ENCODE measurements at places on chromosomes 2 and 18.
A peak's percentile ranks its signal among the peaks of the same experiment; 100 is the strongest.

DNA sequence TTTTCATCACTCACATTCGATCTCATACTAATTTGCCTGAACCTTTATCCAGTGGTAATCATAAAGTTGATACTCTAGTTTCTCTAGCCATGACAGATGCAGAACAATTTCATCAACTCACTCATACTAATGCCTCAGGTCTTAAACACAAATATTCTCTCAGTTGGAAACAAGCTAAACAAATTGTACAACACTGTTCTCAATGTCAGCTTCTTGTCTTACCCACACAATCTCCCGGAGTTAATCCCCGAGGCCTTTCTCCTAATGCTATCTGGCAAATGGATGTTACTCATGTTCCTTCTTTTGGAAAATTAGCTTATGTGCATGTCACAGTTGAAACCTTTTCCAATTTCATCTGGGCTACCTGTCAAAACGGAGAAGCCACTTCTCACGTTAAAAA, 11.5 kb upstream of the CNOT11 start:
- DNase-seq: no peak

GRCh38 chr18:74672371-74672770, 74.7 kb downstream of the ZNF407 start:
- no peak for DNase-seq

GRCh38 chr2:69608109-69608508, 35.4 kb downstream of the AAK1 start:
- no peak for DNase-seq

DNA sequence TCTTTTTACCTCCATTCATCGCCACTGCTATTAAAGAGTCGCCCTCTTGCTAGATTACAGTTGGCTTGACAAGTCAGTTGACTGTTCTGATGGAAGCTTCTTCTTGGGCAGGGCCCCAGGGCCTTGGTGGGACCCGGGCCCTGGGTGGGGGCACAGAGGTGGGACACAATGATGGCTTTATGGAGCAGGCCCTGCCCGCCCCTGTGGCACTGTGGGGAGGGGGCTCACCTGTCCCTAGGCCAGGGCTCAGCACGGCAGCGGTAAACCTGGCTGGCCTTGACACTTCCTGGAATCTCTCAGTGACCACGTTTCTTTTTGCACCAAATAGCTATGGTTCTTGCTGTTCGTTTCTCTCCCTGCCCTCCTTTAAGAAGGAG, 4.9 kb upstream of the HS6ST1 start:
- DNase-seq: no peak

GRCh38 chr2:212073360-212073759, 465.2 kb downstream of the ERBB4 start:
- DNase-seq: no peak

DNA sequence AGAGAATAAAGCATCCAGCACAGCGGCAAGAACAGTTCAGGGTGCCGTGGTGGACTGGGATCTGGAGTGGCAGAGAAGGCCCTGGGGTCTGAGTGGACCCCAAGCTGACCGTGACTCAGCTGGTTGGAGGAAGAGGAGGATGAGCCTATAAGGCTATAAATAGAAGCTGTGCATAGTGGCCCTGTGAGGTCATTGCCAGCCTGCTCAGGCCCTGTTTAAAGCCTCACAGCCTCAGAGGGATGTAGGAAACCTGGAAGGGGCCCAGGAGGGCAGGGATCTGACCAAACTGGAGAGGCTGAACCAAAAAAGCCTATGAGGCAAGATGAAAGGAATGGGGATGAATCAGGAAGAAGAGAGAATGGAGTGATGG, 11.3 kb upstream of the DES start:
- DNase-seq: no peak

- no peak for DNase-seq
Observed at GRCh38 chr18:70216788-70217187, 11.3 kb upstream of the RTTN start.

GRCh38 chr2:61670591-61671501, 132.7 kb upstream of the XPO1 start:
- peak; percentile 79 for DNase-seq

DNA sequence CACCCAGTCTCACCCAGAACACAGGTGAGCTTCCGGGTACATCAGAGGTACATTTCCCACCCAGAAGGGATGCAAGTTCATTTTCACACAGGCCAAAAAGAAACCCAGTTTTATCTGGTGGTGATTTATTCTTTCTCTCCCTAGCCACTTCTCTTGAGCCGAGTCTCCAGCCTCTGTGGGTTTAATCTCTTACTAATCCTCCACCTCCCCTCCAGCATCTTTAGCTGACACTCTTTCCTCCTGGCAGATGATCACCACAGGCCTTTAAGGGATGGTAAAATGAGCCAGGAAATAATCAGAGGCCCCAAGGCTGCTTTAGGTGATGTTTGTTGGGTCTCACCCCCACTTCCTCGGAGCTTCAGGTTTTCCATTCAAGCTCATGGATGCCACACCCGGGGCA, 145.7 kb upstream of the DLX2 start:
- DNase-seq: no peak
